KBM-7 (cell line): ENCODE measurements at places on chromosomes 2 and 18.

DNA sequence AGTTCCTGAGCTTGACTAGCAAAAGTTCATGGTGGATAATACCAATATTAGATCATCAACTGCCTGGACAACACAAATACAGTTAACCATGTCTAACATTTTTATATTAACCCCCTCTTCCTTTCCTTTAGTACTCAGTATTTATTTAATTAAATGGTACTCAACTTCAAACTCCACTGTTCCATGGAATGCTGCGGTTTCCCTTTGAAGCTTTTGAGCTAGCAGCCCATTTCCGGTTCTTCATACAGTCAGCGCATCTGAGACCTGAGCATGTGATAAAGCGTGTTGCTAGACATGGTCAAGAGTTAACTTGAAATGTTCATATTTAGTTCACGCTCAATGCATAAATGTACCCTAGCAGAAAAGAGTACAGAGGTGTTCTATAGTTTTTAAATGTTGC, 278.4 kb downstream of the ALPK2 start:
- no peak for DNase-seq

DNA sequence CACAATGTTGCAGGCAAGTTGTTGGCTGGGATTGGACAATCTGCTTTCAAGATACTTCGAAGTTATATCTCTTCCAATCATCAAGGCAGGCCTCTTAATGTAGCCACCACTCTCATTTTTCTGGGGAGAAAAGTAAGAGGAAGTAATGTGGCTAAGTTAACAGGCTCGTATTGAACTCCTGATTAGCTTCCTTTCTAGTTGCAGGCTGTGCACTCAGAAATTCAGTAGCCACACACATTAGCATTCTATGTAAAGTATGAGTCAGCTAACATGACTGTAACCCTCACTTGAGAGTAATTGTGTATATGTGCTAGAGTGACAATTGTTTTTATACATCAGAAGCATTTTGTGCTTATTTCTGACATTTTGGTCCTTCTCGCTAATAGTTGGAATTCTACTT, 3.3 kb downstream of the TWSG1 start:
- peak; percentile 87 for DNase-seq

DNA sequence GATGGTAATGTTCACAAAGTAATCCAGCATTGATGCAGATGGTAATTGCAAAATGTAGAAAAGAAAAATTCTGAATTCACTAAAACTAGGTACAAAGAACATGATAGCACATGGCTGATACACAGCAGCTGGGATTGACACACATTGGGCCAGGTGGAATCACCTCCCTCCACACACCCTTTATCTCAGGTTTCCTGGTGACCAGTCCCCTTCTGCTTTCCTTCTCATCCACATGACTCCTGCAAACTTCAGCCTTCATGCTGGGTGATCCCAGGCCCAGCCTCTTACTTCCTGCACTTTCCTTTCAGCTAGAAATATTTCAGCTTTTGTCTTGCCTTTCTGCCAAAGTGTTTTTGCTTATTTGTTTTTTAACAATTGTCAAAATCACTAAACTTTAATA, 246.9 kb downstream of the LNPK start:
- no peak for DNase-seq

- DNase-seq: peak; percentile 33
Measured at GRCh38 chr2:37343537-37344434, 644 bp upstream of the QPCT start.

GRCh38 chr2:76316691-76317090, 606.0 kb upstream of the GCFC2 start:
- DNase-seq: no peak

DNA sequence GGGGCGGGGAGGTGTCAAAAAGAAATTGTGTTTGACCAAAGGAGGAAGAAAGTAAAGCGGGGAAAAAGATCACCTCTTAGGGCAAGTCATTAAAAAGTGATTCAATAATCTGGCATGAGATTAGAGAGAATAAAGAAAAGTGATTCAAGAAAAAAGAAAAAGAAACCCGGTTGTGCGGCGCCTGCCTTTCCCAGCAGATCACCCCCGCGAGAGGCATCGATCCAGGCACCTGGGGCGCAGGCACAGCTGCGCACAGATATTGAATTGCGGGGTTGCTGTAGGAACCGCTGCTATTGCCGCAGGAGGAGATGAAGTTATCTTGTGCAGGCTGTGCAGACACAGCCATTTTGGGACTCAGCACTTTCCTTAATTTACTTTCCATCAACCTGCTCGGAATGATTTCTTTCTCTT, 71.2 kb downstream of the PLB1 start:
- no peak for DNase-seq

- DNase-seq: peak; percentile 68
Measured at GRCh38 chr2:217899231-217900009, 103.4 kb downstream of the TNS1 start.

DNA sequence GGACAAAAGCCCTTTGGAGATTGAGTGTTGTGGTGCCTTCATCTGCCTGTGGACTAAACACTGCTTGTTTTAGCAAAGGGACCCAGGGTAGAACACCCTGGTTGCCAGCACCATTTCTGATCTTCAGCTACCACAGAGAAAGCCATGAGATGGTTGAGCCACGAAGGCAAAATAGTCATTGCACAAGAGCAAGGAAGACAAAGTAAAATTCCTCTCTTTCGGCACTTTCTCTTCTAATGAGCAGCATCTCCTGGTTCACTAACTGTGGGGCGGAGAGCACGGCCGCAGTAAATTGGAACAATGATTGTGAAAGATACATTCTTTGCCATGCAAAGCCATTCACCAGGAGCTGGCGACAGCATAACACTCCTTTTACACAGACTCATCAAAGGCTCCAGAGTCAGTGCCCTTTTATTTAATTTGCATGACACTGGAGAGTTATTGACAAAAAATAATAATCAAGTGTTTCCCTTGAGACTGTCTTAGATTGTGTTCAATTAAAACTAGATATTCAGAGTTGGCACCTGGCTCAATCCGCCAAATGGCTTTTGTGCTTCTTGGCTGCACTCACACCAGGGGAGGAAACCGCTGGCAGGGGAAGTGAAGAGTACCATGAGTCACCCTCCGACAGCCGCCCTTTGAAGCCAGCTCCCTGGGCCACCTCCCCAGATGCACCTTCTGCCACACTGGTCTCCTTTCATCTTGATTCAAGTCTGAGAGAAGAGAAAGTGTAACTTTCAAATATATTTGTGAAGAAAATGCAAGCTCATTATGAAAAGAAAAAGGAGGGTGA, 100.5 kb upstream of the MEIS1 start:
- peak; percentile 9 for DNase-seq

DNA sequence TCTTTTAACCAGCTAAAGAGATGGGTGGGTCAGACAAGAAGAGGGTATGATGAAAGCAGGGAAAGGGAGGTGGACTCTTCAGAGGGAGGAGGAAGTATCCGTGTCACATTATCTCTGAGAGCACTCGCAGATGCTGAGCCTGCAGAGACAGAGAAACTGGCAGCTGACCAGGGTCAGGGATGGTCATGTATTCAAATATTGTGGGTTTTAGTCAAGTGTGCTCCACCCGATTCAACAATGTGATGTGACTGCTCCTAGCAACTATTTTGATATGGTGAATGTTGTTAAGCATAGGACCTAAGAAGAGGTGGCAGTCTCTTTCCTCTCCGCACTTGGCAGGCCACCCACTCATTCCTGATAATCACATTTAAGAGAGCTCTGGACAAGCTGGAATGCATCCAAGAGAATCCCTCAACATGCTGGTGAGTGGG, 1.3 kb upstream of the CLIP4 start:
- peak; percentile 87 for DNase-seq

- DNase-seq: no peak
Measured at GRCh38 chr18:55136864-55137263, 177.6 kb upstream of the CCDC68 start.

- DNase-seq: no peak
Measured at GRCh38 chr18:59377613-59378337, 18.7 kb upstream of the LMAN1 start.

DNA sequence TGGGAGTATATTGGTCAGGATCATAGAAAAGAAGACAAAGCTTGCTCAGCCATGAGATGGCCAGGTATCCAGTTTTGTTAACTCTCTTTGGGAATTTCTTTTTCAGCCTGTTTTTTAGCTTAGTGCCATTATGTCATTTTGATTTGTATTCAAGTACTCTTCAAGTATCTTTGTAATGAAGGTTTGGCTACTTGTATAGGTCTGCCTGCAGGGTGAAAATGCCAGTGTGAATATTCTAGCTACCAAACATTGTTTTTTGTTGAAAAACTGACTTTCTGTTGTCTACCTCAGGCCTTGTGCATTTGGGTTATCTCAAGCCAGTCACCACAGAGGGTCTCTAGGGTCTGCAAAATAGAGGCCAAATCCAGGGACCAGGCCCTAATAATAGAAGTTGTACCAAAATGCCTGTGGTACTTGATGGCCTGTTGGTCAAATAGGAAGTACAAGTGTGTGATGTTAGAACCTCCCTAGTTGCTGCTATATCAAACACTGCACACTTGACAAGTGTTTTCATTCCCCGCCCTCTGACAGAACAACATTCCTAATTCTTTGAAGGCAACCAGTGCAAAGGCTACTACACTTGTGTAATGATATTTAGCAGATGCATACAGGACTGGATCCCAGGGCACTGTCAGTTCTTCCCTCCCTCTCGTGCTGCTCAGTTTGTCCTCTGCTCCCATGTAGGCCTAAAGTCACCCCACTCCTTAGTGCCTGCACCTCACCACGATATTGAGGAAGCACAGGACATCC, 36.4 kb downstream of the RNMT start:
- DNase-seq: no peak

- no peak for DNase-seq
Measured at GRCh38 chr2:27265536-27265870, 2.7 kb upstream of the SLC30A3 start.

DNA sequence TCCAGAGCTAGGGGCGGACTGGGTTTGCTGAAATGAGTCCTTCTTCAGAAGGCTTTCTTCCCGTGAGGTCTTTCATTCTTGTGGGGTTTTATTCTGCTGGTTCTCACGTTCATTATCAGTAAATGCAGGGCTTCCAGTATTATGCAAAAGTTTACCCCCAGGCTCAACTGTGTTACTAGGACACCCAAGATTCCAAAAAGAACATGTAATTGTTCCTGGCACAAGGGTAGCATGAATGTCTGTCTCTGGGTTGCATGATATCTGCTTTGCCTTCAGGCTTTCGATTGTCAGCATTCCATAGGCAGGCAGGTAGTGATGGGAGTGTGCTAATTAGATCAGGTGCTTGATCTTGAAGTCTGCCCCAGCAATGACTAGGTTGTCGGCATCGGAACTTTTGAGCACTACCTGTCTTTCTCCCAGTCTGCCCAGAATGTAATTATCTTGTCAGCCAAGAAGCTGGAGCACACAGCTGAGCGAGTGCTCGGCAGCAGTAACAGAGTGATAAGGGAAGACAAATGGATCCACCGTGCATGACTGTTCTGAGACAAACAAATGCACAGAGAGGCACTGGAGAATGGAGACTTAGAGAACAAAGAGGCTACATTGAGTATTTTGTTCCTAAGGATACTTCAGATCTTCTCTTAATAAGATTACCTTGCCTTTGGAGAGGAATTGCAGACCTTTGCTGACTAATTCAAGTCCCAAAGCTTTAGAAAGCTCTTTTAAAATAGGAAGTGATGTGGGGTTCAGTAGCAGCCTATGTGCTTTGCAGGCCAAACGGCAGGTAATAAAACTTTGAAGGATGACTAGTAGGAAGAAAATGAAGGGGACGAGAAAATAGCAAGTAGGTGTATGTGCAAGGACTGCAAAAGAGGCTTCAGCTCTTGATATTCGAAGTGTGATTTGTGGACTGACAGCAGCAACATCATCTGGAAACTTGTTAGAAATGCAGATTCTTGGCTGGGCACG, 41.9 kb downstream of the ITGB6 start:
- DNase-seq: no peak

- no peak for DNase-seq
Measured at GRCh38 chr2:123540291-123540690, 484.8 kb upstream of the CNTNAP5 start.

DNA sequence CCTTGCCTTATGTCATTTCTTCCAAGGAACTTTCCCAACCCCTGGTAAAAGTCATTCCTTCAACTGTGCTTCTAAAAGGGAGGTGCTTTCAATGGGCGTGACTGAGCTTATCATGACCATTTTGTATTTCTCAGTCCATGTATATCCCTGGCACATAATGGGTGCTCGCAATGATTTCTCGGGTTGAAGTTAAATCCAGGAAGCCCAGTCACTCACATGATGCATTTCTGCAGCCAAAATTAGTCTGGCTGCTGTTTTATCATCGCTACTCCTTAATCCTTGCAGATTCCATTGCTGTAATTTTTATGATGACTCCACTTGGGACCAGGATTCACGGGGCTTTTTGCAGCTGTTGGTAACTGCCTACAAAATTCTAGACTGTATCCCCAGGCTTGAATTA, 25.9 kb upstream of the RFX8 start:
- DNase-seq: no peak

DNA sequence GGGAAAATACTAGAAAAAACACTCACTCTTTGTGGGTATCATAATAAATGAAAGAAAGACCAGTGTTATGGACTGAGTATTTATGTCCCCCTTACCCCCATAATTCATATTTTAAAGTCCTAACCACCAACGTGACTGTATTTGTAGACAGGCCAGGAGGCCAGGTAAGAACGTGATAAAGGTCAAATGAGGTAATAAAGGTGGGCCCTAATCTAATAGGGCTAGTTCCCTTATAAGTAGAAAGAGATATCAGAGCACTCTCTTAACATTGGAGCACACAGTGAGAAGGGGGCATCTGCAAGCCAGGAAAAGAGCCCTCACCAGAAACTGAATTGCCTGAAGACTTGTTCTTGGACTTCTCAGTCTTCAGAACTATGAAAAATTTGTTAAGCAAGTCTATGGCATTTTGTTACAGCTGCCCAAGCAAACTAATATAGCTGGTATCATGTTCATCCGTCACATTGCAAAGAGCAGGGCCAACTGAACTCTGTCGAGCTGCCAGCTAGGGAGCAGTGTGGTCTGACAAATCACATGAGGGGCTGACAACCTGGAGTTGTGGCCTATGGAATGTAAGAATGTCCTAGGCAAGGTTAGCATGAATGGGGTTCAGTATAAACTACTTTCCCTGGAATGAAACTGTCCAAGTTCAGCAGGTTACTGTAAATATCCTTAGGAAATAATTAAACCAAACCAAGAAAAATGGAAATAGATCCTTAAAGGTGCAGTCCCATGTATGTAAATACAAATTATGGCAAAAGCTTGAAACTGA, 280.9 kb downstream of the ZNF385B start:
- DNase-seq: no peak

DNA sequence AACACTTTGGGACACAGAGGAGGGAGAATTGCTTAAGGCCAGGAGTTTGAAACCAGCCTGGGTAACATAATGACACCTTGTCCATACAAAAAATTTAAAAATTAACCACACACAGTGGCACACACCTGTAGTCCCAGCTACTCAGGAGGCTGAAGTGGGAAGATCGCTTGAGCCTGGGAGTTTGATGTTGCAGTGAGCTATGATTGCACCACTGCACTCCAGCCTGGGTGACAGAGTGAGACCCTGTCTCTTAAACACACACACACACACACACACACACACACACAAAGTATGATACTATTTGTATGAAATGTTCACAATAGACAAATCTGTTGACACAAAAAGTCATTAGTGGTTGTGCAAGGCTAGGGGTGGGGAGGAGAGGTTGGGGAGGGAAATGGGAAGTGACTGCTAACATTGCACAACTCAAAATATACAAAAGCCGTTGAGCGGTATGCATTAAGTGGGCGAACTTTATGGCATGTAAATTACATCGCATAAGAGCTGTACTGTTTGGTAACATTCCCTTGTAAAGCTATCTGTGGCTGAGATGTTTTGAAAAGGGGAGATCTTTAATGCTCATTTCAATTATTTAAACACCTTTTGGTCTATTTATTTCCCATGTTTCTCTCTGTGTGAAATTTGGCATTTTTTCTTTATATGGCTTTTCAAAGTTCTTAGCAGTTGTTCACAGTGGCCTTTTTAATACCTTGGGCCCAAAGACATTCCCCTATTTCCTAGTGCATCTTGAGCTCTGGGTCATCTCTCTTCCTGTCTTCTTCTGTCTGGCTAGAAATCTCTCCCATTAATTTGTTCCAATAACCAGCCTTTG, 58.9 kb upstream of the ZNF516 start:
- DNase-seq: peak; percentile 88
